ENCODE measurements at places on chromosomes 12 and 14. TPM values are rescaled to one million over a fixed set of nuclear protein-coding genes. Genes with fewer than 3 reads are reported as not detected.

DNA sequence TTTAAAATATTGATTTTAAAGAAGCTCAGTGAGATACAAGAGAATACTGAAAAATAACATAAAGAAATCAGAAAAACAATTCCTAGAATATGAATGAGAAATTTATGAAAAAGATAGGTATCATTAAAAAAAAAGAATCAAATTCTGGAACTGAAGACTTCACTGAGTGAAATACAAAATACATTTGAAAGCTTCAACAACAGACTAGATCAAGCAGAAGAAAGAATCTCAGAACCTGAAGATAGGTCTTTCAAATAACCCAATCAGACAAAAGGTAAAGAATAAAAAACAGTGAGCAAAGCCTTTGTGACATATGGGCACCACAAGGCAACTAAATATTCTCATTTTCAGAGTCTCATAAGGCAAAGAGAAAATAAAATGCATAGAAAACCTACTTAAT, 29.4 kb downstream of the CEP83 start:
- DNase-seq = no peak
- H3K27ac ChIP-seq = no peak overlapping the region
- H3K36me3 ChIP-seq = peaks cover 5% of the 10 kb centered on the region
- no peaks in the 10 kb centered on the region for H3K27me3 ChIP-seq
- no peak overlapping the region for H3K4me3 ChIP-seq
- H3K4me1 ChIP-seq = peaks cover 59% of the 10 kb centered on the region

DNA sequence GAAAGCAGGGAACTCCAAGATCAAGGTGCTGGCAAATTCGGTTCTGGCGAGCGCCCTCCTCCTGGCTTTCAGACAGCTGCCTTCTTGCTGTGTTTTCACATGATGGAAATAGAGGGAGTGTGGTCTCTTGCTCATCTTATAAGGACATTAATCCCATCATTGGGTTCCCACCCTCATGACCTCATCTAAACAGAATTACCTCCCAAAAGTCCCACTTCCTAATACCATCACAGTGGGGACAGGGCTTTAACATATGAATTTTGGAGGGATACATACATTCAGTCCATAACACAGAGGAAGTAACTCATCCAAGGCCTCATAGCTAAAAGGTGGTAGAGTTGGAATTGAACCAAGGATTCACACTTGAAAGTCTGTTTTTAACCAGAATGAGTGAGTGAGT, 28.6 kb downstream of the DYRK2 start:
- H3K36me3 ChIP-seq = no peaks in the 10 kb centered on the region
- DNase-seq = no peak
- H3K4me1 ChIP-seq = no peaks in the 10 kb centered on the region
- no peaks in the 10 kb centered on the region for H3K27me3 ChIP-seq
- H3K27ac ChIP-seq = no peak overlapping the region
- H3K4me3 ChIP-seq = no peak overlapping the region

DNA sequence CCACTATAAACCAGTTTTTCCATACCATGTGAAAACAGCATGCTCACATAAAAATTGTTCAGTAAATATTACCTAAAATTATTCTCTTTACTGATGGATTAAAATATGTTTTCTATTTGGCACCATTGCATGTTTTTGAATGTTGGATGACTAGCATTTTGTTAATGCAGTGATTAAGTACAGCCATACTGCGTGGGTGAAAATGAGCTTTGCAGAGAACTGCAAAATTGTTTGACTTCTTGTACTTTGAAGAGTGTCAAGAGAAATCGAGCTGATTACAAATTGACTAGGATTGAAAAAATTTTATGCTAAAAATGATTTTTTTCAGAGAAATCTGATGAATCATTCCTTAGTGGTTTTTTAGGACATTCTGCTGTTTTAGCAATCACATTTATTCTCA, 452.9 kb downstream of the RPL10L start:
- no peak overlapping the region for H3K27ac ChIP-seq
- H3K36me3 ChIP-seq = no peaks in the 10 kb centered on the region
- no peaks in the 10 kb centered on the region for H3K4me1 ChIP-seq
- no peak for DNase-seq
- H3K4me3 ChIP-seq = no peak overlapping the region
- H3K27me3 ChIP-seq = no peaks in the 10 kb centered on the region

GRCh38 chr12:34397591-34398365, 375.5 kb downstream of the ALG10 start:
- no peak overlapping the region for H3K4me3 ChIP-seq
- H3K27ac ChIP-seq = no peak overlapping the region
- DNase-seq = no peak
- no peaks in the 10 kb centered on the region for H3K27me3 ChIP-seq
- H3K4me1 ChIP-seq = no peaks in the 10 kb centered on the region
- H3K36me3 ChIP-seq = no peaks in the 10 kb centered on the region

DNA sequence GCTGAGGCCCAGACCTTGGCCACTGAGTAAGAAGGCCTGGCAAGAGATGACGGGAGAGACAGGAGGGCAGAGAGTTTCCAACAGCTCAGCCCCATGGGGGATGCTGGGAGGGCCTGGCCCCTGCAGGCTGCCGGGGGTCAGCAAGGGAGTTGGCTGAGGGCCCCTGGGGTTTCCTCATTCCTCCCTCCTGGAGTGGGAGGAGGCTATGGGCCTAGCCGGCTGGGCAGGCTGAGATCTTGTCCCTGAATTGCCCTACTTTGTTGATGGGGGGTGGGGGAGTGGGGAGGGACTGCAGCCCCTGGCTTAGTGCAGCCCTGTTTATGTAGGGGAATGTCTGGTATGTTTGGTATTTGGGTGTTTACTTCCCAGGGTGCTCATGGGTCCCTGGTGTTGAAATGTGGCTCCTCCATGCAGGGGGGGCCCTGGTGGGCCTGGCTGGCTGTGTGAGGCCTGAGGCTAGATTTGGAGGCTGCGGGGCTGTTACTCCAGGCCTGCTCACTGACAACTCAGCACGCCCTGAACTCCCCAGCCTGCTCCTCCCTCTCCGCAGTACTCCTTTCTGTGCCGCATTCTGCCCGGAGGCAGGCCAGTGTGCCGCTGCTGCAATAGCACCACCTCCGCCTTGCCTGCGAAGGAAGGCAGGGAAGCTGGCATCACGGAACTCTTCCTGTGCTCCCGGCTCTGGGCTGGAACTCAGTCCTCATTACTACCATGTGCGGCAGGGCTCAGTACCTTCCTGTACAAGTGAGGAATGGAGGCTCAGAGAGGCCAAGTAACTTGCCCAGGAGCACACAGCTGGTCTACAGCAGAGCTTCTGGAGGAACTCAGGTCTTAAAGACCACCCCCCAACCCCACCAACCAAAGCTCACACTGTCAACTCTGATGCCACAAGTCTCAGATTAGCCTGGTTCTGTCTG, 25.3 kb downstream of the JDP2 start:
- H3K36me3 ChIP-seq = no peaks in the 10 kb centered on the region
- peak overlapping the region; percentile 99 for H3K27ac ChIP-seq
- peak; percentile 90 for DNase-seq
- peaks cover 47% of the 10 kb centered on the region for H3K4me1 ChIP-seq

- DNase-seq = no peak
- H3K27ac ChIP-seq = no peak overlapping the region
- H3K36me3 ChIP-seq = no peaks in the 10 kb centered on the region
- peaks cover 10% of the 10 kb centered on the region for H3K4me1 ChIP-seq
These were observed 105.1 kb downstream of the LRIG3 start for GRCh38 chr12:58815235-58815634.

- H3K36me3 ChIP-seq = no peaks in the 10 kb centered on the region
- no peak for DNase-seq
- no peaks in the 10 kb centered on the region for H3K27me3 ChIP-seq
- H3K4me3 ChIP-seq = no peak overlapping the region
- H3K27ac ChIP-seq = no peak overlapping the region
These were observed 88.4 kb downstream of the CAND1 start for GRCh38 chr12:67357376-67358125.

- H3K4me1 ChIP-seq = no peaks in the 10 kb centered on the region
- no peak overlapping the region for H3K27ac ChIP-seq
- no peak for DNase-seq
- H3K4me3 ChIP-seq = no peak overlapping the region
- no peaks in the 10 kb centered on the region for H3K27me3 ChIP-seq
These were observed 168.5 kb downstream of the RIMBP2 start for GRCh38 chr12:130547480-130548155.

DNA sequence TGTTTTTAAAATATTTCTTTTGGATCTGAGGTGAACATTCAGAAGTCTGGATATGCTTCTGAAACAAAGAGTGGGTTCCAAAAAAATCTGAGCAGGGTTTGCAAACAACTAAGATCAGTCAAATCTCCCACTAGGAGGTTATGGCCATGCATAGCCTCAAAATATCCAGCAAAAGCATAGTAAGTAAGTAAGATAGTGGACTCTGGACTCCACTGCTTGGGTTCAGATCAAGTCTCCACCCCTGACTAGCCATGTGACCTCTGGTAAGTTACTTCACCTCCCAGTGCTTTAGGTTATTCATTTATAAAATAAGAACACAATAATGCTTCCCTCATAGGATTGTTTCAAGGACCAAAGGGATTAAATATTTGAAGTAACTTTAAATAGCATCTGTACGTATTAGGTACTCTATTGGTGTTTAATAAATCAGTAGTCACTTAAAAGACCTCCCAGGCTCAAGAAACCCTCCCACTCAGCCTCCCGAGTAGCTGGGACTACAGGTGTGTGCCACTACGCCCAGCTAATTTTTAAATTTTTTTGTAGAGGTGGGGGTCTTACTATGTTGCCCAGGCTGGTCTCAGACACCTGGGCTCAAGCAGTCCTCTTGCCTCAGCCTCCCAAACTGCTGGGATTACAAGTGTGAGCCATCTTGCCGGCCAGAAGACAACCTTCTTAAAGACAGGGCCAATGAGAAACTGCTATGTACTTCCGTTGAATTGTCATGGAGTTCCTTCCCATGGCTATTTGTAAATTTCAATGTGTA, 95.7 kb upstream of the SOX5 start:
- no peak overlapping the region for H3K4me3 ChIP-seq
- H3K27ac ChIP-seq = no peak overlapping the region

GRCh38 chr14:99996951-99997571, 68.2 kb upstream of the EVL start:
- DNase-seq = no peak
- no peaks in the 10 kb centered on the region for H3K36me3 ChIP-seq
- H3K27ac ChIP-seq = no peak overlapping the region
- no peaks in the 10 kb centered on the region for H3K27me3 ChIP-seq

GRCh38 chr12:50258167-50258551, 25.2 kb downstream of the LIMA1 start:
- no peaks in the 10 kb centered on the region for H3K36me3 ChIP-seq
- no peaks in the 10 kb centered on the region for H3K27me3 ChIP-seq
- H3K4me3 ChIP-seq = no peak overlapping the region
- no peaks in the 10 kb centered on the region for H3K4me1 ChIP-seq
- no peak for DNase-seq

- H3K27me3 ChIP-seq = no peaks in the 10 kb centered on the region
- DNase-seq = peak; percentile 45
- no peak overlapping the region for H3K4me3 ChIP-seq
These were observed 525.2 kb downstream of the GLT1D1 start for GRCh38 chr12:129378496-129378895.

DNA sequence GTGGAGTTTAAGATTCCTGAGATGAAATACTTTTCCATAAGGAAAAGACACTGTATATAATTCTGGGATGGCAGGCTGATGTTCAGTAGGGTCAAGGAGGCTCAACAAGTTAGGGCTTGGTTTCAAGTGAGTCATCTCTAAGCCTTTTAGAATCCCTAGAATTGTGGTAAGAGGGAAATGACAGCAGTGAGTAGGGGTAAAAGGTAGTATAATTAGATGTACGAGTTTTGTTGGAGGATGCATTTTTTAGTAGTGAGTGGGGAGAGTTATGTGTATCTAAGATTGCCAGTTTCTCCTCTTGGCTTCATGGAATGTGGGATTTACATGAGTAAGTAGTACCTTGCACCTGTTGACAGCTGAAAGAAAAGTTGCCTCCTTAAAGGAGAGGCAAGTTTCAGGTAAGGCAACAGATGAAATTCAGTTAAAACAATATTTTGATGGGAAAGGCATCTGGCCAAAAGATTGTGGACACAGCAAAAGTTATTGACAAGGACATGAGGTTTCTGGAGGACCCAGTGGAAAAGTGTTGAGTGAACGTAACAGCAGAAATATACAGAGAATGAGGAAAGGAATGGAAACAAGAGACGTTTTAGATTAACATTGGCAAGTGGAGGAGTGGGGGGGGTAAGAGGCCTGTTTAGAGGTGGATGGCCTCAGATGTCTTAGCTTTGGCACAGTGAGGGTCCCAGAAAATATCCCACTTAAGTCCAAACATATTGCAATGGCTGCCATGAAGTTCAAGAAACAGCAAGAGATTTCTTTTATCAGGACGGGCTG, 21.8 kb downstream of the LMO3 start:
- H3K4me1 ChIP-seq = no peaks in the 10 kb centered on the region
- DNase-seq = no peak
- H3K36me3 ChIP-seq = no peaks in the 10 kb centered on the region
- H3K4me3 ChIP-seq = no peak overlapping the region
- H3K27me3 ChIP-seq = no peaks in the 10 kb centered on the region
- no peak overlapping the region for H3K27ac ChIP-seq

DNA sequence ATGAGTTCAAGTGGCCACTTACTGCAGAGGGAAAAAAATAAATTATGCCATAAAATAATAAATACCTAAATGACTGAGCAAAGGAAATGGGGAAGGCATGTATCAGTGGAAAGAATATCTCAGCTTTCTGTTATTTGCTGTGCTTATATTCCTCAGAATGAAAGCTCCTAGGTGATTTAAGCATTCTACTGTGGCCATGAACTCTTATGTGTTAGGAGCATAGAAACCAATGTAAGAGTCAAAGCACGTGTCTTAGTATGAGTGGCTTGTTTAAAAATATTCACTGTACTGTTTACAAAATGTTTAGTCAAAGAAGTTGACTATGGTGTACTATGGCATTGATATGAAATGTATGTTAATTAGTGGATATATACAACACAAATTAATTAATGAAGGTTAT, 59.0 kb upstream of the RTL1 start:
- no peaks in the 10 kb centered on the region for H3K36me3 ChIP-seq
- H3K27me3 ChIP-seq = no peaks in the 10 kb centered on the region
- no peaks in the 10 kb centered on the region for H3K4me1 ChIP-seq
- no peak for DNase-seq
- no peak overlapping the region for H3K27ac ChIP-seq
- H3K4me3 ChIP-seq = no peak overlapping the region

DNA sequence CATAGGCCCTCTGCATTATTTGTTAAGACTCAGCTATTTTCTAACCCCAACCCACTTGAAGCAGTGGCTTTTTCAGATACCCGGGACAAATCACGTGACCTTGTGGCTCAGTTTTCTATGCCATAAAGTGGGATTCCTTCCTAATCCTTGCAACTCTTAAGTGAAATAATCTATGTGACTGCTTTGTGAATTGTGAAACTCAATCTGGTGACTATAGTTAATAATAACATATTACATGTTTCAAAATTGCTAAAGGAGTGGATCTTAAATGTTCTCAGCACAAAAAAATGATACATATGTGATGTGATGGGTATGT, 17.3 kb downstream of the EML1 start:
- H3K4me1 ChIP-seq = peaks cover 23% of the 10 kb centered on the region
- H3K27me3 ChIP-seq = no peaks in the 10 kb centered on the region
- no peak overlapping the region for H3K4me3 ChIP-seq
- DNase-seq = no peak

- H3K4me3 ChIP-seq = no peak overlapping the region
- peaks cover 9% of the 10 kb centered on the region for H3K4me1 ChIP-seq
- no peak overlapping the region for H3K27ac ChIP-seq
- no peaks in the 10 kb centered on the region for H3K27me3 ChIP-seq
These were observed 76.3 kb downstream of the ANO2 start for GRCh38 chr12:5868625-5869295.

GRCh38 chr12:92000597-92000996, 145.0 kb downstream of the BTG1 start:
- H3K27me3 ChIP-seq = no peaks in the 10 kb centered on the region
- no peak for DNase-seq
- H3K4me3 ChIP-seq = no peak overlapping the region

The ADAMTS20 gene
- 10.9 TPM for total RNA-seq

The PAPLN gene
- 17.3 TPM for total RNA-seq

The TSHR gene
- not detected for total RNA-seq

The TSPAN8 gene
- total RNA-seq = not detected
